ENCODE measurements at places on chromosomes 11 and 22.

- DNase-seq = no peak
Observed at GRCh38 chr11:14347991-14348390, 11.0 kb downstream of the RRAS2 start.

DNA sequence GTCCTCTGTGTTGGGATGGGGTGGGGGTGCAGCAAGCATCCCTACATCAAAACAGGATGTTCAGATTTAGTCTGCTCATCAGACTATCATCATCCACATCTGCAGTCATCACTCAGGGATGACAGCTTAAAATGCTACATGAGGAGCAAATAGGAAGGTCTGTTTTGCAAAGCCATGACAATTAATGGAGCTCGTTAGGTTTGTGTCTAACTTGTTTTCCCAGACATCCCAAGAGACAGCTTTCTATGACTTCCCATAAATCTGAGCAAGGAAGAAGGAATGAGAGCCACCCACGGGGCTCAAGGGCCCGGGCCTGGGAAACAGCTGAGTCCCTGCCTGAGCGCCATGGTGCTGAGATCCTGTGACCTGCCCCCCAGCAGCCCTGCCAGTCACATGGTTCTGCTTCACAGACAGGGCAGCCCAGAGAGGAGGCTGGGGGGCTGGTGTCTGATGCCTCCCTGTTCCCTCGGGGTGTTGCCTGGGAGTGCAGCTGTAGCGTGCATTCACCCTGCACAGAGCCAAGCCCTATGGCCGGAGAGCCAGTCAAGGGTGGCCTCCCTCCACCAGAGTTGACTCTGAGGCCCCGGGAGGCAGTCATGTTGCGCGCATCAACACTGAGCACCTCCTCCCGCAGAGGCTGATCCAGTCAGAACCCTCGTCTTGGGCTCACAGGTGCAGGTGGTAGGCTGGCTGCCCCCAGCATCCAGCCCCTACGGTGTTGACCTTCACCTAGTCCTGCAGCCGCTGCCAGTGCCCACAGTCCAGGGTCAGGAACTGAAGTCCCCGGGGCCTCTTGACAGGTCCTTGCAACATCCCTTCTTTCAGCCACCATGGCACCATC is 12.1 kb downstream of the DERL3 start:
- DNase-seq = no peak

DNA sequence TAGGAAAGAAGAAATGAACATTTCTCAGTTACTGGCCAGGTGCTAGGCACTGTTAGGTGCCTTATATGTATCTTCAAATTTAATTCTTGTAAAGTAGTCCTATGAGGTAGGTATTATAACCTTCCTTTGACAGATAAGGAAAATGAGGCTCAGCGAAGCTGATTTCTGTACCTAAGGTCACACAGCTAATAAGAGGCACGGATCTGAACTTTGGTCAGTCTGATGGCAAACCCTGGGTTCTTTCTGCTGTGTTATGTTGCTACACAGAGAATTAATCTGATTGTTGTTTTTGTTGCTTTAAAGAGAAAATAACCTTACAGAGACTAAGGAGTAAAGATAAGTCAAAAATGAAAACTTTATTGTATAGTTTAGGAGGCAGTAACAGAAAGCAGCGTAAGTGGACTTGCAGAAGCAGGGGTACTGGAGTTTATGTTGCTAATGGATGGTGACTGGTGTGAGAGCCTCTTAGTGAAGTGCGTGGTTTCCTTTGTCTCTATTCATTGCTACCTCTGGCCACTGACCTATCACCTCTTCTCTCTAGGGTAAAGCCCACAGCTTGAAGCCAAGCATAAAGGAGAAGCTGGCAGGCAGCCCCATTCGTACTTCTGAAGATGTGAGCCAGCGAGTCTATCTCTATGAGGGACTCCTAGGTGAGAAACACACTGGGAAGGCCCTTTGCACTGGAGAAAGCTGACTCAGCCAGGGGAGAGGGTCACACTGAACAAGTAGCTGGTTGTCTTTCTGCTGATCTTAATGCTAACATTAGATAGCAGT is 38.3 kb downstream of the MADD start:
- DNase-seq = no peak

GRCh38 chr11:6319704-6320410 is 444 bp downstream of the CAVIN3 start:
- DNase-seq = no peak

DNA sequence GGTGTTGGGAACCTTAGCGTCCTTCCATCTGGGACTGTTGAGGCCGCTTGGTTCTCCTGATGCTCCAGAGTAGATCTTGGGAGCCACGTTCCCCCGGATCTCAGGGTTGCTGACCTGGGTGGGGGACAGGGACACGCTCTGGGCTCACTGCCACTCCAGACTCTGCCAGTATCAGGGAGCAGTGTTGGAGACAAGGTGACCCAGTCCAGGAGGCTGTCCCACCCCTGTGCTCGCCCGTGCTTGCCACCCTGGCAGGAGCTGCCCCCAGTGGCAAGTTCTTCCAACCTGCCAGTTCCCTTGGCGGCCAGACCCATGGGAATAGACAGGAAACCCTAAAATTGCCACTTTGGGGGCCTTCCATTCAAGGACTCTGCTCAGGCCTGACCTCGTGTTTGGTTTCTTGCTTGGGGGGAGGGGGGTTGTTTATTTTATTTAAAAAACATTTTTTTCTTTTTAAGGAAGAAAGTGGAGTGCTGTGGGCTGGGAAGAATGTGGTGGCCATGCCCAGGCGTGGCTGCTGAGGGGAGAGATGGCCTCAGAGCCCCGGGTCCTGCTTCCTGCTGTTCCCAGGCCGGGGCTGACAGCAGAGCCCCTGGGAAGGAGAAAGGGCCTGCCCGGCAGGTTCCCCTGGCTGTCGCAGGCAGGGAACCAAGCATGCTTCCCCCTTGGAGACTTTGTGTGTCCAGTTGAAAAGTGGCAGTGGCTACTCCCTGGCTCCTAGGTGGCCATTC is 7.2 kb downstream of the GRK2 start:
- DNase-seq = no peak

- no peak for DNase-seq
Observed at GRCh38 chr11:111376181-111376871, 2.7 kb downstream of the POU2AF1 start.

GRCh38 chr11:101840704-101841103 is 74.1 kb upstream of the CEP126 start:
- no peak for DNase-seq

DNA sequence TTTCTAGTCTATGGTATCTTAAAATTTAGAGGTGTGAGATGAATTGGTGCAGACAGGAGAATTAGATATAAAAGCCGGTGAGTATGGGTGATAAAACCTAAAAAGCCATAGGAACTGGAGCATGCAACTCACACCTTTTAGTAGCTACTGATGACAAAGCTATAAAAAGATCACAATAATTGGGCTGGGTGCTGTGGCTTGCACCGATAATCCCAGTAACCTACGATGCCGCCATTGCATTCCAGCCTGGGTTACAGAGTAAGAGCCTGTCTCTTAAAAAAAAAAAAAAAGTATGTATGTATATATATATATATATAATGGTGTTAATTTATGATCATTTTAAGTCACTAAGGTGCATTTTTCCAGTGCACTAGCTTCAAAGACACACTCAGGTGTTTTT is 17.2 kb downstream of the WEE1 start:
- no peak for DNase-seq

DNA sequence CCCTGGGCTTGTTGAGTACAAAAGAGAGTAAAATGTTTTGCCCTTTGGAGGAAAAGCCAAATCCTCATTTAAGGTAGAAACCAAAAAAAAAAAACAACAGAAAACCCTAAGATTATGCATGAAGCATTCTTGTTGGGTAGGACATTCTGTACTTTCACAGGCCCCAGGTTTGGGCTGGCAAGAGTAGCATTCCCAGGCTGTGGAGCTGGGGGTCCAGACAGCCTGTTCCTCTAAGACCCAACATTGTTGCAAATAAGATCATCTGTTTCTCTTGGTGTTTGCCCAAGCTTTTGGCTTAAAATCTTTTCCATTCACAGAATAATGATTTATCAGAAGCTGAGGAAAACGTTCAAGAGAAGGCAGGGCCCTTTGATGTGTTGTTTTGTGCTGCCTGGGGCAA is 123.8 kb downstream of the MICAL2 start:
- no peak for DNase-seq

- no peak for DNase-seq
Observed at GRCh38 chr11:75150879-75151278, at the start of gene SLCO2B1. Gene SLCO2B1, plus strand, starts transcription at chr11:75151107. Its CDS starts 275 bp downstream, at chr11:75151382.

DNA sequence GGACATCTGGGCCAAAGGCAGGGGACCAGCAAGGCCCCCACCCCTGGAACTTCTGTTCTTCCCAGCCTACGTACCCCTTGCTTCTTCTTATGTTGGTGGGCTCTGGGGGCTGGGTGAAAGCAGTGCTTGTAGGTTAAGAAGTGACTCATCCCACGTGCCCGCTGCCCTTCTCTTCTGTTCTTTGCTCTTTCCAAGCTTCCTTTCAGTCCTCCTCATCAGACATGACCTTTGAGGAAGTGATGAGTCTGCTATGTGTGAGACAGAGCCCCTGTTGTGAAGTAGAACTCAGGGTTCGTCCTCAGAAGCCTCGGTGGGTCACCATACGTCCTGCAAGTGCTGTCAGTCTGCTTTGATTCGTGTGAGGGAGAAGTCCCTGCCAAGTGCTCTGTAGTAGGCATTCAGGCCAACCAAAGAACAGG is 12.7 kb downstream of the MED15 start:
- DNase-seq = no peak

Measured in activated CD4-positive, alpha-beta T cell treated with anti-CD3 and anti-CD28 coated beads for 24 hours (primary cell).